Stimulated activated CD8-positive, alpha-beta memory T cell treated with anti-CD3 and anti-CD28 coated beads, Interleukin-15, amount 100 ng/mL, for 4 hours (primary cell): ENCODE measurements at places on chromosomes 5 and 9.

DNA sequence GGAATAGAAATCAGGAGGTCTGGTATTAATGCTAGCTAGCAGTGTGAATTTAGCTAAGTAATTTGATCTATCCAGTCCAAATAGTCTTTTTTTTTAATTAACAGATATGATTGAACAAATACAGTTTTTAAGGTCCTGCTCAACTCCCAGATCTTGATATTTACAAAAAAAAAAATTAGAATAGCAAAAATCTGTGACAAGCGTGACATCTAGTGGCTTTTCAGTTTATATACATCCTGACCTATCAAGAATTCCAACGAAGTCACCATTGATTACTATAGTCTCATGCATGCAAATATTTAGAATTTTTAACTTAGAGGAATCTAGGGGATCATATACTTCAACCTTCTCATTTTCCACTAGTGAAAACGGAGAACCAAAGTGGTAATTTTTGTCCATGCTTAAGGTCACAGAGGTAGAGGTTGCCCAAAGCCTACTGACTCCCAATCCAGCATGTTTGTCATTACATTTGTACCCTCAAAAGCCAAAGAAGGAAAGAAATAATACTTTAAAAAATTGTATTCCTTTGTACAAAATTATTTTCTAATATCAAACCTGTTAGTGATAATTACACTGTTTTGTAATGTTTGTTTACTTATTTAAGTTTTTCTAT is 17.6 kb upstream of the TARS1 start:
- no peak for DNase-seq

DNA sequence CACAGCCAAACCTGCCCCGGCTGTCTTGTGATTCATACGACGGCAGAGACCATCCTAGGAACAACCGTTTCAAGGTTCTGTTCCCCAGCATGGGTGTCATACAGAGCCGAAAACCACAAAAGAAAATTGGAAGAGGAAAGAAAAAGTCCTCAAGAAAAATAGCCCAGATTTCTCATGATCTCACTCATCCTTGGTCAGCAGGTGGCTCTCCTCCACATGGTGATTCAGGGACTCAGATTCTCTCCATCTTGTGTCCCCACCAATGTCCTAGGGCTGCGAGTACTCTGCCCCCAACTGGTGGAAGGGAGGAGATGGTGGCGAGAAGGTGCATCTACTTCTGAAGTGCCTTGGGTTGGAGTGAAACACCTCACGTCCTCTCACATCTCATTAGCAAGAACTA is 25.6 kb downstream of the PDZD2 start:
- DNase-seq, result no peak

- no peak for DNase-seq
Measured at GRCh38 chr5:150146862-150147601, 8.6 kb downstream of the PDGFRB start.

GRCh38 chr5:112264151-112264550 is 154.9 kb downstream of the EPB41L4A start:
- DNase-seq, result no peak

- no peak for DNase-seq
Measured at GRCh38 chr5:150346592-150346991, 10.9 kb upstream of the TCOF1 start.
